ENCODE measurements at places on chromosomes 13 and 19. TPM values are rescaled to one million over a fixed set of nuclear protein-coding genes. Genes with fewer than 3 reads are reported as not detected.

LYPD3 gene
- 0.65 TPM for total RNA-seq

RHPN2 gene
- 4.4 TPM for total RNA-seq

FOXO1 gene
- total RNA-seq: 5.4 TPM

NKG7 gene
- not detected for total RNA-seq

Data from epithelial cell of alveolus of lung (primary cell).